ENCODE measurements at places on chromosomes 7 and 10.

GRCh38 chr7:80505900-80506500, 5.9 kb downstream of the GNAT3 start:
- DNase-seq, result no peak

- DNase-seq, result no peak
These were observed 50.0 kb downstream of the SLC37A3 start for GRCh38 chr7:140348161-140348849.

- no peak for DNase-seq
These were observed 944.7 kb downstream of the SORCS3 start for GRCh38 chr10:105585753-105586152.

- no peak for DNase-seq
These were observed 434.9 kb upstream of the KLF6 start for GRCh38 chr10:4219901-4220300.

DNA sequence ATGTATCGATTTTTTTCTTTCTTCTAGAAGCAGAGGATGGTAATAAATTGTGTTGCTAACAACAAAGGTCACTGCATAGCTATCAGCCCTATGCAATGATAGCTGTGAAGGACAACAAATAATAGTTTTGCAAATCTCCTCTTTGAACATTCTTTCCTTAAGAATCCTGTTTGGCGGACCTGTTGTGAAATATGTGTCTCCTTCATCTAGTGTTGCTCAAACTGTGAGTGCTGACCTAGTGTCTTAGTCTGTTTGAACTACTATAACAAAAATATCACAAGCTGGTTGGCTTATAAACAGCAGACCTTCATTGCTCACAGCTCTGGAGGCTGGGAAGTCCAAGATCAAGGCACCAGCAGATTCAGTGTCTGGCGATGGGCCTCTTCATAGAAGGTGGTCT, 53.7 kb downstream of the CAV1 start:
- DNase-seq, result no peak

DNA sequence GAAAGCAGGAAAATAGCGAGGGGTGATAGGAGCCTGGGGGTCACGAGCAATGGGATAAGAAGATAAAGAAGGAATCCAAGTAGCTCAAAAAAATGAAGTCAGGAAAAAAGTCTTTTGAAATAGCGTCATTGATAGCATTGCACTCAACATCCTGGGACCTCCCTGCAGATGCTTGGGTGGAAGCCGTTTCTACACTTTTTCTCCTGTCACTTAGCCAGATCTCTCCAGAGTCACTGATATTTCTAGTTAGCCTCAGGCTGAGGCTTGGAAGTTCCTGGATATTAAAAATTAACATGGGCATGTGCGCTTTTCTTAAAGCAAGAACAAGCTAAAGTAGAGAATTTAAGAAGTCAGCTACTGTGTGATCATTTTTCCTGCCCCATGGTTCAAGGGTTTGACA, 39.5 kb upstream of the CHST15 start:
- DNase-seq, result no peak

GRCh38 chr7:99375070-99375807, 709 bp downstream of the ARPC1B start:
- DNase-seq, result peak; percentile 27

- DNase-seq, result no peak
These were observed 46.6 kb downstream of the SH3PXD2A start for GRCh38 chr10:103808780-103809179.

DNA sequence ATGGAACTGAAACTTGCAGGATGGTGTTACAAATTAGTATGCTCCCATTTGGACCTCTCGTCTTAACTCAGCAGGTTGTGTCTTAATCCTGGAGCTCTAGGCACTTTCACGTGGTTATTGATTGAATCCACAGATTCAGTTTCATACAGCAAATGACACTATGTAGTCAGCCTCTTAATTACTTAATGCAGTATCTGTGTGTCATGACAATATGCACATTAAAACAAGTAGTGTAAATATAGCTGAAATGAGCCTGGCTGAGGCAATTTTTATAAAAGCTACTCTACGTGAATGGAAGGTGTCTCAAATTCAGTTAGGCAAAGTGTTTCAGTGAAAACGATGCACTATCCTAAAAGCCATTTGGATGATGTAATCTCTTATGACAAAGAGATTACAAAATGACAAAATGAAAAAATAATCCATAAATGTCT, 86.8 kb downstream of the CD36 start:
- DNase-seq, result no peak

DNA sequence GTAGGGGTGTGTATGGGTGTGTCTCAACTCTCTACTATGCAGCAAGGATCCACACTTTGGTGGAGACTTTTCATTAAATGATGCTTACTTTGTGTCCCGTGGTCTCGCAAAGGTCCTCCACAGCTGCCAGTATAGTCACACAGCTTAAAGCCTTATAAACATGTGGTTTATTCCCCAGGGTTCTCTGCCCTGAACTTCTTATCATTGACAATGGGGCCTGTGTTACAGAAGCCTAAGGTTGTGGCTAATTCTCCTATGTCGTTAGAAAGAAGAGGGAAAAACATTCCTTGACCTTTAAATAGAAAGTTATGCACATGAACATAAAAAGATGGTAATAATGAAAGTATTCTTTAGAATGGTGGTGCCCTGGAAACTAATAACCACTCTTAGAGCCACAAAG, 201.4 kb downstream of the INHBA start:
- DNase-seq, result no peak

- DNase-seq, result no peak
These were observed 150.2 kb upstream of the CACNA2D1 start for GRCh38 chr7:82593780-82594179.

DNA sequence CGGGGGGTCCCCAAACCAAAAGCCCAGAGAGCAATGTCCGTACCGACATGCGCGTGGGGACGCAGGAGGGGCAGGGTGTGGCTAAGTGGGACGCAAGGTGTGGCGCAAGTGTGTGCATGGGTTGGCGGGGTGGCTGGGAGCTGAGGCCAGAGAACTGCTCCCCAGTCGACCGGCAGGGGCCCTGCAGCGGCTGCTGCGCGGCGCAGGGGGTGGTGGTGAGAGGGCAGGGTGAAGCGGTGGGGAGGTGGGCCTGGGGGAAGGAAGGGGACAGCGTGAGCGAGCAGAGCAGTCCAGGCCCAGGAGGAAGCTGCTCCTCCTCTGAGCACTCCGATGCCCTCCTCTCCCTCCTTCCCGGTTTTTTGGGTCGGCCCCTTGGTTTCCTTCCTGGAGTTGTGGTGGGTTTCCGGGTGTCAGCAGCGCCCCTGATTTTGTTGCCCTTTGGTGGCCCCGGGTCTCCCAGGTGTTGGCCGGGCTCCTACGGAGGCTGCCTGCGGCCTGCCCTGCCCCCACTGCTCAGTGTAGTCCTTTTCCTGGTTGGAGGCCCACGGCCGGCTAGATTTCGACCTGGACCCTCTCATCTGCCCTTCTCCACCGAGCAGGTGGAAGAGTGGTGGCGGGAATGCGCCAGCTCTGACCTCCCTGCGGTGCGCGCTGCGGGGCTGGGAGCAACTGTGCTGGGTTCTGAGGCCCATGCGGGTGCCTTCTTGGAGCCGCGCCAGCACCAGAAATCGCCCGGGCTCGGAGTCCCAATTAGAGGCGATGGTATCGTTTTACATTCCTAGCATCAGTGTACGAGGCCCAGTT, 40.5 kb upstream of the COMTD1 start:
- DNase-seq, result no peak

GRCh38 chr7:130960208-130960988, 226.4 kb upstream of the KLF14 start:
- DNase-seq, result no peak

DNA sequence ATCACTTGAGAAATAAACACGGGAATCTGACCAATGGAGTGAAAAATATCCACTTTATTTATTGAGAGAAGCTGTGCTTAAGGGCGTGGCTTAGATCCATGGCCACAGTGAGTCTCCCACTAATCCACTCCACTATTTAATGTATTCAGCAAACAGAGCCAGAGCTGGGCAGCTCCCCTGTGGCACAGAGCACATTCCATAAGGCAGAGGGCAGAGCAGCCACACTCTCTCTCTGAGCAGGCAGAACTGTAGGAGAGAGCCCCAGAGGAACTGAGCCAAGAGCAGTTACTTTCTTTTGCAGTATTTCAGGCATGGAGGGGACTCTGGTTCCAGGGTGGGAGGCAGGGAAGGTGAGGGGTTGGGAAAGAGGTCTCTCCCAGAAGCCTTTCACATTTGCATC, 106.0 kb downstream of the GALNT17 start:
- no peak for DNase-seq

GRCh38 chr7:823649-824048, 8.6 kb upstream of the SUN1 start:
- no peak for DNase-seq

GRCh38 chr10:5396556-5397300, 7.9 kb downstream of the TUBAL3 start:
- DNase-seq, result no peak

DNA sequence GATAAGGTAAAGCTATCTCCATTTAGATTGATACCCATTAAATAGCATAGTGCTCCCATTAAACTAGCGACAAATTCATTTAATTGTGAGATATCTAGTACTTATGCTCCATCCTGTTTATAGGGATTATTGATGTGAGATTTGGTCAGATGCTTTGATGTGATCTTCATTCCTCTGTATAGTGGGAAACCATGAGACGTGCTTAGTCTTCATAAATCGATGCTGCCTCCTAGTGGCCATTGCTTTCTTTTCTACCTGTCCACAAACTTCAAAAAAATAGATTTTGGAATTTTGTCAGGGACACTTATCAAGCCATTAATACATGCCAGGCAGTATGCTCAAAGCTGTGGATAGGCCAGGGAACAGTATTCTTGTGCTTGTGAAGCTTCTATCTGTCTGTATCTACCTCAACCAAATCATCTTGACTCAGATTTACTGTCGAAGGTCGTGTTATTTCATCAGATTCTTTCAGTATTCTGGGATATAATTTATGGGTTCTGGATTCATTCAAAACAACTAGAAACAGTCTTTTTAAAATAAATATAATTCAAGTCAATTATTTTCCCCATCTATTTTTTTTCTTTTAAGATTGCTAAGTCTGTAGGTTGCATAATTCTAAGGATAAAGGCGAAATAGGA, 12.0 kb downstream of the LSM8 start:
- DNase-seq, result peak; percentile 17

- DNase-seq, result no peak
These were observed 3.1 kb upstream of the PLPP4 start for GRCh38 chr10:120453886-120454285.

GRCh38 chr10:3287572-3288445, 115.2 kb upstream of the PITRM1 start:
- DNase-seq, result no peak

DNA sequence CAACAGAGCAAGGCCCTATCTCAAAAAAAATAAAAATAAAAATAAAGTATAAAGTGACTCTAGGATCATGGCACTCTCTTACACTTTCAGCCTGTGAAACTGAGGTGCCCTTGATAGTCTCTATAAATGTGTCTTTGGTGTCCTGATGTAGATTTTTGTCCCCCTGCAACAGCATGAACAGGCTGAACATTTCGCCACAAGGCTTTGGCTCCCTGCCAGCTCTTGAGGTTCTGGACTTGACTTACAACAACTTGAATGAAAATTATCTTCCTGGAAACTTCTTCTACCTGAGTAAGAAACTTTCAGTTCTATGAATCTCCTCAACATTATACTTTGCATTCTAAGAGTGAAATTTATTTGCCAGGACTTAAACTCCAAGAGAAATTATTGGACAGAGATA, 48.1 kb upstream of the BMS1 start:
- DNase-seq, result no peak

DNA sequence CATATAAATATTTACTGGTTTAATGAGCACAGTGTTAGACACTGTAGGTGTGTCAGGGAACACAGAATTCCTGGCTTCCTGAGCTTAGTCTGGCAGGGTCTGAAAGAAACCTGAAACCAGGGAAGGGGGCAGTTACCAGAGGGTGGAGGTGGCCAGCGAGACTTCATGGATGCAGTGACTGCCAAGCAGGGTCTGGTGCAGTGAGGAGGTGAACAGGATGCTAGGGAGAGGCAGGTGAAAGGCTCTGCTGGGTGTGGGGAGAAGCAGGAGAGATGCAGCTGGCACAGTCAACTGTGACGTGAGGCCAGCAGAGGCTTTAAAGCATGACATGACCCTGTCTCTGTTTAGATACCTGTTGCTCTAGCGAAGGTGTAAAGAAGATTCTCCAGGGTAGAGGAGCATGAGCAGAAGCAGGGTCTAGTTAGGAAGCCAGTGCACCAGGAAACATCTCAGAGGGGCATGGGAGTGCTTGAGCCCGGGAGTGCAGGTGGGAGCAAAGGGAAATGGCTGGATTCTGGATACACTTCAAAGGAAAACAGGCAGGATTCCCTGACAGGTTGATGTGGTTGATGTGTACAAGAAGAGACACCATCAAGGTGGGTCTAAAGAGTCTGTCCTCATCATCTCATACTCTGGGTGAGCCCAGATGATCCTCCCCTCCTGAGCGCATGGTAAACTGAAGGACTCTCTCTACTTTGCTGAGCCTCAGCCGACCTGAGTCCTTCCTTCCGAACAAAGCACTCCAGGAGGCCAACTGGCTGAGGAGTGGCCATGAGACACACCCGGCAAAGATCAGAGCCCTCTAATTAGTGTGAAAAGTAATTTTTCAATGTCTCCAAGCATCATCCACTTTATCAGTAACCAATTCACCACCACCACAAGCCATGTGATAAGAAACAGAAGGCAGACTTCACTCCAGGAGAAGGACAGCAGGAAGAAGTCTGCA, 186.8 kb downstream of the COBL start:
- DNase-seq, result no peak

All from stimulated activated CD4-positive, alpha-beta T cell treated with anti-CD3 and anti-CD28 coated beads, Interleukin-1b, Interleukin-23, amount 100 ng/mL, for 1 hour (primary cell).